MCF 10A (cell line): ENCODE measurements at places on chromosomes 6 and 20. TPM values are rescaled to one million over a fixed set of nuclear protein-coding genes. Genes with fewer than 3 reads are reported as not detected.

DNA sequence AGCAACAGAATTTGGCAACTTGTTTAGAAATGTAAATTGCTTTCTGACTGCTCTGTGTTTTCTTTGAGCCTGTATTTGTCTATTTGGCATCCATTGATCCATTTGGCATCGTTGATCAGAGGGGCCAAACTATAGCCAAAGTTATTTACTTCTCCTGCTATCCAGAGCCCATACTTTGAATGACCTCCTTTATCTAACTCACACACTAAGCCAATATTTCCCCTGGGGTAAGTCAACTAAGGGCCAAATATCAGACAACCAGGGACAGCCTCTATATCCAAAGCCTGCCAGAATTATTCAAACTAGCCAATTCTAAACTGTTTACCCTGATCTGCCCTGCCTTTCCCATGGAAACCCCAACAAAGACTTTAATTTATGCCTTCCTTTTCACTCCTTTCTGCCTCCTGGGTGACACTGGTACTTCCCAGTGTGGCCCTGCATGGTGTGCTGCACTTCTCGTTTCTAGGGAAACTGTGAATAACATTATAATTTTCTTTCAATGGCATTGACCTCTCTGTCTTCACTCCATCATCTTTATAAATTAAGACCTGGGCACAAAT is 19.8 kb upstream of the ZNF184 start:
- H3K4me1 ChIP-seq: peaks cover 6% of the 10 kb centered on the region
- no peaks in the 10 kb centered on the region for H3K27me3 ChIP-seq
- DNase-seq: no peak
- no peak overlapping the region for H3K27ac ChIP-seq

DNA sequence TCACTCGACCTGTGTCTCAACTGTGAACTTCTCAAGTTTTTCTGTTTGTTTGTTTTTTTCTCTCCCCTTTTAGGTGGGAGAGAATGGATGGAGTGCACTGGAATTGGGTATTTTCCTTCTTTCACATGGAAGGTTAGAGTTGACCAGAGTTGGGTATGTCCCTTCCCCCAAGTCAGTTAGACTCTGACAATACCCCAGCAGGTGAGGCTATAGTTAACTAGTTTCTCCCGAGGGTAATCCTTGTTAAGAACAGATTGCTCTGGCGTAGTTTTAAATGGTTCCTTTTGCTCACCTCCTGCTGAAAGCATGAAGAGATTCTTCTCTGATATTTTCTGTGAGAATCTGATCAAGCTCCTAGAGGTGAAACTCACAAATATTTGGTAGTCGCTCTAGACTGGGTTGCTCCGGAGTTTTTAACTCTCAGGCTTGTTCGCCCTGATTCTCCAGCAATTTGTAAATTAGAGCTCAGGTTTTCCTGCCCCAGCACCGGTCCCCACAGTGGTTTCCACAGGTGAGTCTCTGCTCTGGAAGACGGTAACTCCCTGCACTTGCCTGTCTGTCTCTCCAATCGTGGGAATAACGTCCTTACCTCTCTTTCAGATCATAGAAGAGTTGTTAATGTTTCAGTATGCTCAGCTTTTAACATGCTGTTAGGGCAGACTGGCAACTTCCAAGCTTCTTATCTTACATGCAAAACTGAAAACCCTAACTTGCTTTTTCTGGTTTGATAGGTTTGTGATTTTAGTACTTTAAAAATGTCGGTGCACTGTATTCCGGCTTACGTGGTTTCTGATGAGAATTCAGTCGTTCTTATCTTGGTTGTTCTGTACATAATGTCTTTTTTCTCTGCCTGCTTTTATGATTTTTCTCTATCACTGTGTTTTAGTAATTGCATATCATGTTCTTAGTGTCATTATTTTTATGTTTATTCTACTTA is 111.2 kb upstream of the HIVEP1 start:
- no peaks in the 10 kb centered on the region for H3K36me3 ChIP-seq
- H3K27ac ChIP-seq: no peak overlapping the region
- H3K27me3 ChIP-seq: no peaks in the 10 kb centered on the region
- peaks cover 5% of the 10 kb centered on the region for H3K4me1 ChIP-seq

GRCh38 chr6:169638388-169638787 is 63.4 kb downstream of the WDR27 start:
- peaks cover 16% of the 10 kb centered on the region for H3K36me3 ChIP-seq
- no peaks in the 10 kb centered on the region for H3K27me3 ChIP-seq
- H3K27ac ChIP-seq: no peak overlapping the region

DNA sequence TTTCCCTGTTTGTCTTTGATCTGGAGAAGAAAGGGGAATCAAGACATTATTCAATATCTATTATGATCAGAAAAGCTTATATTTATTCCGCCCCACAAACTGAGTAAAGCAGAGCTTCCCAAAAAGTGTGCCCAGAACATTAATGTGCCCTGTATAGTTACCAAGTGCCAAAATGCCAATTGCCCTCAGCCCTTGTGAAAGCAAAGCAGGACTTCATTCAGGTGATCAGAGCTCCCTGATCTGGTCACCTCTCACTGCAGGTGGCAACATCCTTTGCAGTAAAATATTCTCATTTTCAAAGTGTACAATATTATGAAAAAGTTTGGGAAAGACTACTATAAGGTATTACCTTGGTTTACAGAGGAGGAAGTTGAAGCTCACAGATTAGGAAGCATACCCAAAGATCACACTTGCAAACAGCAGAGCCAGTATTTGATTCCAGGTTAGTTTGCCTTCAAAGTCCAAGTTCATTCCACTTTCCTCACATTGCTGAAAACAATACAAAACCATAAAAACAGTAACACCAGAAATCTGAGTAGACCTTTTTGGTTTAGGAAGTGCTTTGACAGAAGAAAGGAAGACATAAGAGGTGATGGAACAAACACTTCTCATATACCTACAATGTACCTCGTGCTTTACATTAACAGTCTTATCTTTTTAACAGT is 19.6 kb upstream of the GCLC start:
- DNase-seq: no peak
- no peaks in the 10 kb centered on the region for H3K4me1 ChIP-seq
- no peaks in the 10 kb centered on the region for H3K27me3 ChIP-seq
- H3K27ac ChIP-seq: no peak overlapping the region
- H3K36me3 ChIP-seq: no peaks in the 10 kb centered on the region
- H3K4me3 ChIP-seq: no peak overlapping the region

DNA sequence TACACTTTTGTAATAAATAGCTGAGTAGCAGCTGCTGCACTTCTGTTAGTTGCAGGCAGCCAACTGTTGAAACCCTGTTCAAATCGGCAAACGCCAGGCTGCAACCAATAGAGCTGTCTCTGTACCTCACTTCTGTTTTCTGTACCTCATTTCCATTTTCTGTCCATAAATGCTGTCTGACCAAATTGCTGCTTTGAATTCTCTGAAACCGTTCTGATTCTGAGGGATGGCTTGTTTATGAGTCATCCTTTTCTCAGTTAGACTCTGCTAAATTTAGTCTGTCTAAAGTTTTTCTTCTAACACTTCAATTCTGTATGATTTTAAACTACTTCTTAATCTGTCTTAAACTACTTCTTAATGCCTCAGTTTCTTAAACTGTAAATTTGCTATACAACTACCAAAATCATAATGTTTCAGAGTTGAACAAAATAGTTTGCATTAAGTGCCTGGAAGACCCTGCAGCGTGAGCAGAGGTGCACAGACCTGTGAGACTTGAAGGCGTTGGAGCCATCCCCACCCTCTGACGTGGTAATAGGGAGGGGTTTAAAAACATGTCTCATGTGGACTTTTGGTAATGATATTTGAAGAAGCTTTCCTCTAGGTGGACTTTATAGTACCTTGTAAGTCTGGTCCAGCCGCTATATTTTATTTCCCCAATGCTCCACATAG is 9.6 kb downstream of the BTNL2 start:
- no peaks in the 10 kb centered on the region for H3K36me3 ChIP-seq
- H3K27me3 ChIP-seq: peaks cover 89% of the 10 kb centered on the region
- no peak overlapping the region for H3K27ac ChIP-seq
- H3K4me1 ChIP-seq: peaks cover 5% of the 10 kb centered on the region
- no peak overlapping the region for H3K4me3 ChIP-seq

GRCh38 chr6:127022302-127022701 is 96.2 kb upstream of the RSPO3 start:
- H3K27ac ChIP-seq: no peak overlapping the region
- DNase-seq: no peak
- H3K4me1 ChIP-seq: no peaks in the 10 kb centered on the region
- H3K27me3 ChIP-seq: peaks cover 17% of the 10 kb centered on the region

Gene RIMS1
- not detected in 2 replicates for total RNA-seq
